ENCODE measurements at places on chromosomes 3 and 15.

GRCh38 chr15:38225381-38225780 lies 27.3 kb upstream of the SPRED1 start:
- no peak for DNase-seq

- DNase-seq = no peak
These were observed 74.7 kb downstream of the NPTN start for GRCh38 chr15:73558529-73558928.

GRCh38 chr15:36175186-36175740 lies 404.2 kb upstream of the CDIN1 start:
- no peak for DNase-seq

GRCh38 chr15:92883163-92883875 lies 16.8 kb upstream of the CHD2 start:
- DNase-seq = no peak

DNA sequence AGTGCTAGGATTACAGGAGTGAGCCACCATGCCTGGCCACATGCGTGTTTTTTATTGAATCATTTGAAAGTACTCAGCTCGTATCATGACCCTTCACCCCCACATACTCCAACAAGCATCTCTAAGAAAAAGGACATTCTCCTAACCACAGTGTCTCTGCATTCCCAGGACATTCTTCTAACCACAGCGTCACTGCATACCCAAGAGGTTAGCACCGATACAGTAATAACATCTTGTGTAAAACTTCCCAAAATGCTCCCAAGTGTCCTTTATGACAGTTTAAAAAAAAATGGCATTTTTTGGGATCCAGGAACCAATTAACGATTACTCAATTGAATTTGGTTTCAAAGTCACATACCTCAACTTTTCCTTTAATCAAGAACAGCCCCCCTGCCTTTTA lies 39.6 kb downstream of the FLNB start:
- DNase-seq = no peak

GRCh38 chr3:31170932-31171670 lies 276.6 kb upstream of the GADL1 start:
- no peak for DNase-seq

All from stimulated activated CD8-positive, alpha-beta memory T cell treated with anti-CD3 and anti-CD28 coated beads, Interleukin-2, amount 100 ng/mL, for 48 hours (primary cell).